ENCODE measurements at places on chromosomes 5 and 9.

DNA sequence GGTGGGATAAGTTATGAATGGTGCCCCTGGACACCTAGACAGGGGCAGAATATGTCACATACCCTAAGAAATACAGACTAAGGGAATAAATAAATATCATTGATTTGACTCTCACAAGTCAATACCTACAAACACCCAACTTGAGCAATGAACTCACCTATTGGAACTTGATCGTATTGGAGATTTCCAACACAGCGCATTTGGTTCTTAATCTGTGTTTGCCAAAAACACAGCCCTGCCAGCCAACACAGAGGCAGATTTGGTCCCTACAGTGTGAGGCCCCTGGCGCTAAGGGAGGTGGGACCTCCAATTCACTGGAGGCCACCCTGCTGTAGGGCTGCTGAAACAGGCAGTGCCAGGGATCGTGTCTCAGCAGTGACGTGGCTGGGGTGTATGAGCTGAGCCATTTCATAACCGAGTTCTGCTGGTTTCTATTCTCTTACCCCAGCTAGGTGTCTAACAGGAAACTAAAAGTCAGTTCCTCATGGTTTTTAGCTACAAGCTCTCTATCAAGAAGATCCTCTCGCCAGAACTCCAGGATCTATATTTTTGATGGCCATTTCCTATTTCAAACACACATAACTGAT, 84.5 kb downstream of the SLC1A1 start:
- no peak for DNase-seq

DNA sequence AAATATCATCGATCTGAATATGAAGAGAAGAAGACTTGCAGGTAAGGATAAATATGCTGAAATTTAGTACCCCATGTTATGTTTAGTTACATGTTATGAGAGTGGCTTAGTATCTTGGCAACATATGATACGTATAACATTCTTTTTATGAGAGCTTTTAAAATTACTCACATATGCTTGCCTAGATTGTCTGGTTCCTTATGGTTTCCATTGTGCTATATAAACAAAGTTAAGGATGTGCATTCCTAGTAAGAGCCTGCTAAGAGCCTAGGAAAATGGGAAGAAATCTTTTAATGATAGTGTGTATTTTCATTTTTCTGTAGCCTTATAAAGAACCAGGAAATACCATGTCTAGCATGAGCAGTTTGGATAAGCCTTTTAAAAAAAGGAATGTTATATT, 112.0 kb upstream of the KCNN2 start:
- DNase-seq, result no peak

DNA sequence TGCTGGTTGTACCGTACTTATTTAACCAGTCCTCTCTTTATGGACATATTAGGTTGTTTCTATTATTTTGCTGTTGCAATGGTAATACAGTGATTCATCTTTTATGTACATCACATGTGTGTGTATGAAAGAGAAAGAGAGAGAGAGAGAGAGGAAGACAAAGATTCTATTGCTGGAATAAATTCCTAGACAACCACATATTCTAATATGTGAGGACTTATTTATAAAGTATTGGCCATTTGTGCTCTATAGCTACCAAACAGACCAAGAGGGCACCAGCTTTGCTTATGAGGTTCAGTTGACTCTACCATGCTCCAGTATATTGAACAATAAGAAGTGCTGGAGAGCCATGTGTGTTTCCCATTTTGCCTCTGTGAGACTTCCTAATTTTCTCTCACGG, 513.5 kb downstream of the DMAC1 start:
- no peak for DNase-seq

GRCh38 chr5:33973271-33973670, 11.2 kb downstream of the SLC45A2 start:
- DNase-seq, result no peak

GRCh38 chr9:128072144-128073021, 4.4 kb downstream of the SLC25A25 start:
- peak; percentile 26 for DNase-seq

DNA sequence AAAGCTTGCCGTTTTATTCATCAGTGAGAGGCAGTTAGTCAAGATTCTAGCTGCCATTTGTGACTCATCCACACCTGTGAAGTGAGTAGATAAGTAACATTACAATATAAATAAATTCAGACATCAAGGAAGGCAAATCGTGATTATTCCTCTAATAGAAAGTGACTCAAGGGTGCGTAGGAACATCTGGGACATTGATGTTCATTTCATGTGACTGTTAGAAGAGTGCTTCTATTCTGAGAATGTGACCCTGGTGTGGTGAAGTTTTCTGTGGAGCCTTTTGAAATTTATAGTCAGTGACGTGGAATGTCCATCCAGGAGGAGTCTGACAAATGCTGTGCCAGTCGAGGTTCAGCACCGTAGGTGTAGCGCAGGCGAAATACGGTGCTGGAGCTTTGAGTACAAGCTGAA, 48.4 kb upstream of the FAM240B start:
- no peak for DNase-seq

DNA sequence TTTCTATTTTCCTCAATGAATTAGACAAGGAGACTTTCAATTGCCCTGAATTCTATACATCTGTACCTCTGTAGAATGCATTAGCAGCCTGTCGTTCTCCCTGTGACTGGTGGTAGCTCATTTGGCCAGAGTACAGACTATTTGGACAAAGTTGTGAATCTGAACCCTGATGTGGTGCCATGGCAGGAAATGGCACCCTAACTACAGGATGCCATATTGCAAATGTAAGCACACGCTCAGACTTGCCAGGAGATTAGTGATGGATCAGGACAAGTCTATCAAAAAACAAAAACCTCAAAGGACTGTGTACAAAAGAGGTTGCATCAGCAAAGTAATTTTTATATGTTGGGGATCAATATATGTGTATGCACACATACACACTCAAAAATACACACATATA, 58.3 kb downstream of the SVEP1 start:
- DNase-seq, result no peak

GRCh38 chr5:170819824-170820223, 36.3 kb downstream of the GABRP start:
- DNase-seq, result no peak

DNA sequence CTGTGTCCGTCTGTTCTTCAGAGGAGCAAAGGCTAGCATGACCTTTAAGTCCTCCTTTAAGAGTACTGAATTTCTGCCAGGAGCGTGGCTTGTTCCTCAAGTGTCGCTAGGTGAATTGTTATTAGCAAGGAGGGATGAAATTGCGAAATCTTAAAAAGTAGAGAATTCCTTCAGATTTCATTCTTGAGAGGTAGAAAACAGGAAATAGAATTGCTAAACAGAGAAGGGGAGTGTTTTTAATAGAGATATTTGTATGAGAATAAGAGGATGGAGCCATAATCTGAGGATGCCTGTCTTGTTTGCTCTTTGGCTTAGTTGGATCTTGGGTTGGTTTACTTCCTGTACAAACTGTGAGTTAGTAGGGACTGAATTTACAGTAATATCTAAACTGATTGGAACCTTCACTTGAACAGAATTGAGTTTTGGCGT, 39.2 kb downstream of the EXOSC2 start:
- DNase-seq, result no peak

GRCh38 chr9:99272836-99273235, 50.8 kb downstream of the SEC61B start:
- DNase-seq, result no peak

Data from stimulated activated CD4-positive, alpha-beta T cell treated with anti-CD3 and anti-CD28 coated beads, Interleukin-15, amount 100 ng/mL, for 1 hour (primary cell).